ENCODE measurements at places on chromosomes 12 and 14.
A peak's percentile ranks its signal among the peaks of the same experiment; 100 is the strongest.

DNA sequence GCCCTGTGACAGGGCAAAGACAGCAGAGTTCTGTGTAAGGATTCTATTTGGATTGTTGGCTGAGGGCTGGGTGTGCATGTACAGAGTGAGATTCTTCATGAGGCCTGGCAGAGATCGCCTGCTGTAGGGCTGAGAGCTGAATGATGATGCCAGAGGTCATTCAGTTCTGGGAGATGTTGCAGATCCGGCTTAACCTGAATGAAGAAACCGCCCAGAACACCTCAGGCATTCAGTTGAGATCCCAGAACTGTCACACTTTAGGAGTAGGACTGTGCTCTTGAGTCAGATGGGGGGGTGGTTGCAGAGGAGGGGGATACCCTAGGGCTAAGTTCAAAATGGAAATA lies 5.8 kb upstream of the EVL start:
- DNase-seq: no peak

- DNase-seq: peak; percentile 43
Observed at GRCh38 chr14:20662968-20663732, 21.2 kb upstream of the RNASE4 start.

- DNase-seq: no peak
Observed at GRCh38 chr14:66401449-66402095, 84.6 kb upstream of the CCDC196 start.

DNA sequence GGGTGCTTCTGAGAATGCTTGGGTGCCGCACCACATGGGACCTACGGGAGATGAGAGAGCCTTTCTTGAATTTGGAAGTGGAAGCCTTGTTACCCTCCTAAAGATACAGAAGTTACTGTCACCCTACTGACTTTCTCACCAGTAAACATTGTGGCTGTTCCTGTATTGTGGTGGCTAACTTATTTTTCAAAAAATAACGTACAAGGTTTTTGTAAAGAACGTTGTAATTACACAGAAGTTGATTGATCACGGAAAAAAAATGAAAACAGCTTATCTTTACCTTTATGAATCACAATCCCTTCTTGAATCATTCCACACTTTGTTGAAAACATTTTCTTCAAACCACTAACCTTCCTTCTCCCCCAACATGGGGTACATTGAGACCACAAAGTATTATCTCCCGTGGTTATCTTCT lies 22.0 kb upstream of the PPFIBP1 start:
- DNase-seq: no peak

DNA sequence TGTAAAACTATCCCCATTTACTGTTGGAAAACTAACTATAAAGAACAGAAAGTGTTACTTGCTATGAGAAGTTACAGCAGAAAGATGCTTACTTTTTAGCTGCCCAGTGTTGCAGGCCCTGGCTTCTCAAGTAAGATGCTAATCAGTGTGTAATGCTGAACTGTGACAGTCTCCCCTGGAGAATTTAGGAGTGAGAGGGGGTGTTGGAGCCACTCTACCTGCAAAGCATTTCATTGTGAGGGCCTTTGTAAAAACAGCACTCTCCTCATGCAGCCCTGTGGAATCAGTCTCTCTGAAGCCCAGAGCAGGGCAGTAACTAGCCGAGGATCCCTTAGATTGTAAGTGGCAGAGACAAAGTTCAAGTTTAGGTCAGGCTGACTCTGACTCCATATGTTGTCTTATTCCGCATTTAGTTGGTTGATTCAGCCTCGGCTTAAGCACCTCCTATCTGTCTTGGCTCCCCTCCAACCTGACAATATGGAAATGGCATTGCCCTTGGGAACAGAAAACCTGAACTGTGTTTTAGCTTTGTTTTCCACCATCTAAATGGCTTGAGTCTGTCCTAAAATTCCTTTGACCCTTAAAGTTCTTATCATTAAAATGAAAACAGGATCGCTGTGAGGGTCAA lies 141.3 kb downstream of the PRKCH start:
- no peak for DNase-seq

DNA sequence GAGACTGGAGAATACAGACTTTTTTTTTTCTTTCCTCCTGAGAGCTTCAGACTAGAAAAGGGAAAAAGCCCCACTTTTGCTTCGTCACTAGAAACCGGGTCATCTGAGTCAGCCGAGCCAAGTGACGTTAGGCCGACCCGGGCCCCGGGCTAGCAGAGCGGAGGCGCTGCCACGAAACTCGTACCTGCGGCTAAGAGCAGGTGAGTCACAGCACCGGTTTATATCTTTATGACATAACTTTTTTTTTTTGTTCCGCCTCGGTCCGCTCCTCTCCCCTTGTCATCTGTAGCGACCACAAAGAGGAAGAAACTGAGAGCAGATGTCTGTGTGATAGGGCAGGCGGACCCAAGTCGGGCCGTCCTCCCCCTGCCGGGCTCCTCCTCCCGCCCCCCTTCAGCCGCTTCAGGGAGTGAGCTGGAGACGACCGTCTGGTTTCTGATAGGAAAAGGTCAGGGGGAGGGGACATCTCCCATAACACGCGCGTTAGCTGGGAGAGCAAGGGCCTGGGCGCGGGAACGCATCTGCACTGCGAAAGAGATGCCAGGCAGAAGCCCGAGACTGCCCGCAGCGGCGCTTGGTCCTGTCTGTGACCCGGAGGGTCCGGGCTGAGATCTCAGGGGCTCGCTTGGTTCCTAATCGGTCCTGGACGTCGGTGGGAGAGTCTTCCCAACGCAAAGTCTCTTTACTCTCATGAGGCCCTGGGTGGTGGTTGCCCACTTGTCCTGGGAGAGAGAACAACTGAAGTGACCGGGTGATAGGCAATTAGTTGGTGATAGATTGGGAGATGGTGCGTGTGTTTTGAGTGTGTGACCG lies 586 bp downstream of the TTC6 start:
- DNase-seq: peak; percentile 5

GRCh38 chr14:80700601-80701000 lies 240.9 kb downstream of the CEP128 start:
- DNase-seq: no peak

GRCh38 chr14:82238649-82239048 lies 705.0 kb upstream of the SEL1L start:
- DNase-seq: no peak

- DNase-seq: no peak
Observed at GRCh38 chr12:115687094-115687493, 590.4 kb downstream of the MED13L start.

- DNase-seq: no peak
Observed at GRCh38 chr12:103652808-103653207, 65.7 kb downstream of the STAB2 start.

- DNase-seq: no peak
Observed at GRCh38 chr12:100337299-100337698, 19.6 kb upstream of the SLC17A8 start.

GRCh38 chr12:111069886-111070285 lies 149.5 kb upstream of the MYL2 start:
- no peak for DNase-seq

DNA sequence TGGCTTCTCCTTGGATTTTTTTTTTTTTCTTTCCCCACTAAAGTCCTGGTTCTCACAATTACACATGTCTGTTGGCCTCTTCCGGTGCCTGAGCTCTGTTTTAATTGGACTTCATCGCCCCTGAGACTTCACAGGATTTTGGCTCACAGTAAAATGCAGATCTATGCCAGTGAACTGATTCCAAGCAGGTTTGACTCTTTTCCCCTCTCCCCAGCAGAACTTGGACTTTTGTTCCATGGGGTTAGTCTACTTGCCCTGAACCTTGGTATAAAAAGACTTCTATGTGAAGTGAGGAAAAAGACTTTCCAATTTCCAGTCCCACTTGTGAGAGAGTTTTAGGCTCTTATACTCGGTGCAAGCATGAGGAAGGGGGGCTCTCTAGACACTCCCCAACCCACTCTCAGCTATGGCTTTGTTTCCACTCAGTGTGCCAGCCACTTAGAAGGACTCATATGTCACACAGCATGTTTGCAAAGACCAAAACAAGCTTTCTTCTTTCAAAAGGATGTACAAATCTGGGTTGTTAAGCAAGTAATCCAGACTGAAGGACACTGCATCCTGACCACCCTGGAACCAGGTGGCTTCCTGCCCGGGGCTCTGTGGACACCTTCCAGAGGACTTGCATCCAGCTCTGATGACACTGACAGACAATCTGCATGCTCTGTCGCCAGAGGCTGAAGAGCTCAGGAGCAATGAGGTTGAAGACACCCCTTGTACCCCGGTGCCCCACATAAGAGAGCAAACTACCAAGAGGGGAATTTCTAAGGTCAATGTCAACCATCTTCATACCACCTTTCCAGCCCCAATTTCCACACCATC lies 221.9 kb upstream of the EGLN3 start:
- no peak for DNase-seq

DNA sequence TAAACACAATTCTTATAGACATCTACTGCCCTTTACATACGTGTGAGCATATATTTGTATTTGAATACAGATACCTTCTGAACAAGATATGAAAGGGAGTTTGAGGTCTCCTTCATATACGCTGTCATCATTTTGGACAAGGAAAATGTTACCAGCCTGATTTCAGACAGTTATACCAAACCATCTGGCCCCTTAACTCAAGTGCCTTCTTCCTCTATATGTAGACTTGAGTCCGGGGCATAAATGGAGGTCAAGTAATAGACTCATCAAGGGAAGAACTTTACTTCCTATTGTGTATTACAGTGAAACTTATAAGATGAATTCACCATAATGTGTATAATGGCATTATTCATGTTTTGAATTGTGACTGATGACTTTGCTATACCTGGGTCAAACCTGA lies 52.2 kb downstream of the FAR2 start:
- no peak for DNase-seq

GRCh38 chr14:78005325-78005724 lies 164.8 kb upstream of the NRXN3 start:
- no peak for DNase-seq

DNA sequence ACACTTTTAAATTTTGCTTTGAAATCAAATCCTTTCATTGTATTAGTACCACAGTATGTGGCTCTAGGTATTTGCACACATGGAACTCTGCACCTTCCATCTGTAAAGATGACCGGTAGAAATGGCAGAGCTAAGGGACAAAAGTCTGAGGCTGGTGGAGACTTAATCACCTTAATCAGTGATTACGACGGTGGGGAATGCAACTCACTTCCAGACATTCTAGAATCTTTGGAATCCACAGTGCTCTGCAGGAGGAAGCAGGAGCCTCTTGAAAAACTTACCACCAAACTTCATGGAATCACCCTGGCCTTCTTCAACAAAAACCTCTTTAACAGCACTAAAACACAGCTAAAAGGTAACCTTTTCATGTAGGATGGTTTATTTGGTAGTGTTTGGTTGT lies 3.9 kb upstream of the DACT1 start:
- no peak for DNase-seq

GRCh38 chr14:99420711-99421110 lies 59.9 kb downstream of the SETD3 start:
- DNase-seq: no peak

DNA sequence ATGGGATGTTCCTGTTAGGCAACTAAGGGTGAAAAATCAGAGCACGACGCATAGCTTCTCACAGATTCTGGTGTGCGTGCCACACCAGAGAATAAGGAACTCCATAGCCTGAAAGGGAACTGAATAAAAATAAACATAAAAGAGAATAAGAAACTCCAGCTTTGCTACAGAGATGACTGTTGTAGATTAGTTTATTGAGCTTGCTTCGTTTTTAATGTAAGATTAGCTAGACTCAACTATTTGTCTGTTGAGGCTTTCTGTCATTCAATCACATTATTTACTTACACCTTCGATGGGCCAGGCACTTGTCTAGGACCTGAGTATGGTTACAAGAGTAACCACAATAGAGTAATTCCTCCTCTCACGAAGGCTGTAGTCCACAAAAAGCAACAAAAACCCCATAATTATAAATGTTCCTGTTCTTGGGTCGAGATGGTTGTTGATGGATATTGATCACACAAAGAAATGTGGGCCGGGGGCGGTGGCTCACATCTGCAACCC lies 807 bp upstream of the ZCCHC8 start:
- DNase-seq: no peak

- no peak for DNase-seq
Observed at GRCh38 chr12:119994892-119995658, 6.0 kb downstream of the BICDL1 start.

DNA sequence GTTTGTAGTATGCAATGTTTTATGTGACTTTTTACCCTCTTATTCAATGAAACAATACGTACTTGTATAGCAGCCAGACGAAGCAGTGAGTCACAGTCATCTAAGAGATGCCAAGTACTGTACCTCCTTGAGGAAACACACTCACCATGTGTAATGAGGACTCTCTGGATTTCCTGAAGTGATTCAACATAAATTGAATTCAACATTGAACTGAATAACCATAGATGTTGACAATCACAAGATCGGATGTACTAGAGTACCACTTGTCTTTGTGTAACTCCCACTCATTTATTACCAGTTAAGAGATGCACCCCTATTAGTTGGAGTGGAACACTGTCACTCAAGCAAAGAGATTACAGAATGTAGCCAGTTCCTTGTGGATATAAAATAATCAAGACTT lies 175.2 kb upstream of the HMGA2 start:
- DNase-seq: no peak

DNA sequence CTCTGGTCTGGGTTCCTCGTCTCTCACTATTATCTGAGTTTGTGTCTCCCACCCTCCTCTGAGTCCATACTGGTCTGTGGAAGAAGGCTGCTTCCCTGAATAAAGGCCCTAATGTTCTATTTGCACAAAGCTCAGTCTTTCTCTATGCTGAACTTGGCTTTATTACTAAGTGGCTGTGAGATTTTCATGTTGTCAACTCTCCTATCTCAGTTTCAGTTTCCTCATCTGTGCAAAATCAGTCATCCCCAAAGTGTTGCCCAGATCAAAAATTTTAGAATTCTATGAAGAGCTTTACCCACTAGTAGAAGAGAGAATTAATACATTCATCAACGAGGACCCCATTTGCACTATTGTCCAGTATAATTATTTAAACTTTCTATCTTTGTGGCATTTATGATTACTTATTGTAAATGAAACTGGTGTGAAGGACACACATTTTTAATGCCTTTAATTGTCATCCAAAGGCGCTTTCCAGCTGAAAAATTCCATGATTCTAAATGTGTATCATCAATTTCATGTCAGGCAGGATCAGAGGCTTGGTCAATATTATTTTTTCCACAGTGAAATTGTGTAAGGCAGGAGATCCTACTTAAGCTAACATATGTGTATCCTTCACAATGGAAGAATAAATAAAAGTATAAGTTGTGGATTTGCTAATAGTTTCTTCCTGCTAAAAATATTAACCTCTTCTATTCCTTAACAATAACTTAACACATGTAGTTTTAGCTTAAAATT lies 79.1 kb upstream of the EEA1 start:
- no peak for DNase-seq

Measured in stimulated activated CD8-positive, alpha-beta memory T cell treated with anti-CD3 and anti-CD28 coated beads, Interleukin-15, amount 100 ng/mL, for 1 hour (primary cell).